ENCODE measurements at places on chromosomes 11 and 22. TPM values are rescaled to one million over a fixed set of nuclear protein-coding genes. Genes with fewer than 3 reads are reported as not detected.

GRCh38 chr22:38873469-38874411, 1.7 kb upstream of the CBX6 start:
- no peak for DNase-seq

Gene KRTAP5-11
- total RNA-seq, result not detected

DNA sequence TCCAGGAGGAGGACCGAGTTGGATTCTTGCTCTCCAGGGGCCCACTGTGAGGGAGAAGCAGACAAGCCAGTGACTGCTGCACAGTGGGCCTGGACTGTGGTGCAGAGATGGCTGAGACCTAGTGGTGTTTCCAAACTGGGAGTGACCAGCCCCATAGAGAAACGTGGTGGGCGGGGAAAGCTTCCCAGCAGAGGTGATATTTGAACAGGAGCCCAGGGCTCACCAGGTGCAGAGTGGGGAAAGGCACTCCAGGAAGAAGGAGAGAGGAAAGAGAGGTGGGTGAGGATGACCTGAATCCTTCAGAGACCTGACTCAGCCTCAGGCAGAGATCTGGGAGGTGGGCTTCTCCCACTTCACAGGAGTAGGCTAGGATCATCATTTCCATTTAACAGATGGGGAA, 52.1 kb upstream of the RASD2 start:
- DNase-seq, result no peak

DNA sequence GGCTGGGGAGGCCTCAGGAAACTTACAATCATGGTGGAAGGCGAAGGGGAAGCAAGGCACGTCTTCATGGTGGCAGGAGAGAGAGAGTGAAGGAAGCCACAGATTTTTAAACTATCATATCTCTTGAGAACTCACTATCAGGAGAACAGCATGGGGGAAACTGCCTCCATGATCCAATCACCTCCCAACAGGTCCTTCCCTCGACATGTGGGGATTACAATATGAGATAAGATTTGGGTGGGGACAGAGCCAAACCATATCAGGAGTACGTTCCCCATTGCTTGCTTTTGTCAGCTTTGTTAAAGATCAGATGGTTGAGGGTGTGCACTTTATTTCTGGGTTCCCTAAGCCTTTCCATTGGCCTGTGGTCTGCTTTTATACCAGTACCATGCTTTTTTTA, 53.7 kb upstream of the E2F8 start:
- no peak for DNase-seq

Gene P2RY2
- not detected for total RNA-seq

Gene RHOD
- total RNA-seq, result 0.99 TPM

DNA sequence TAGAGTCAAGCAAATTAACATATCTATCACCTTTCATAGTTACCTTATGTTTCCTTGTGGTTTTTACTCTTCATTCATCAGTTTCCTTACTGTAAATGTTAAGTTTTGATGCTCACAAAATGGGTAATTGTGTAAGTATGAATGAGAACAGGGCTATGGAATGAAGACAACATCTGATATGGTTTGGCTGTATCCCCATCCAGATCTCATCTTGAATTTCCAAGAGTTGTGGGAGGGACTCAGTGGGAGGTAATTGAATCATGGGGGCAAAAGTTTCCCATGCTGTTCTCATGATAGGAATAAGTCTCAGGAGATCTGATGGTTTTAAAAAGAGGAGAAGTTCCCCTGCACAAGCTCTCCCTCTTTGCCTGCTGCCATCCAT, 107.6 kb downstream of the CCDC34 start:
- DNase-seq, result no peak

Gene LIF
- not detected for total RNA-seq

Gene CLMP
- total RNA-seq, result 0.08 TPM

Gene SCARF2
- 2.9 TPM for total RNA-seq

Gene EWSR1
- total RNA-seq, result 290 TPM

Gene SCO2
- 2.7 TPM for total RNA-seq

DNA sequence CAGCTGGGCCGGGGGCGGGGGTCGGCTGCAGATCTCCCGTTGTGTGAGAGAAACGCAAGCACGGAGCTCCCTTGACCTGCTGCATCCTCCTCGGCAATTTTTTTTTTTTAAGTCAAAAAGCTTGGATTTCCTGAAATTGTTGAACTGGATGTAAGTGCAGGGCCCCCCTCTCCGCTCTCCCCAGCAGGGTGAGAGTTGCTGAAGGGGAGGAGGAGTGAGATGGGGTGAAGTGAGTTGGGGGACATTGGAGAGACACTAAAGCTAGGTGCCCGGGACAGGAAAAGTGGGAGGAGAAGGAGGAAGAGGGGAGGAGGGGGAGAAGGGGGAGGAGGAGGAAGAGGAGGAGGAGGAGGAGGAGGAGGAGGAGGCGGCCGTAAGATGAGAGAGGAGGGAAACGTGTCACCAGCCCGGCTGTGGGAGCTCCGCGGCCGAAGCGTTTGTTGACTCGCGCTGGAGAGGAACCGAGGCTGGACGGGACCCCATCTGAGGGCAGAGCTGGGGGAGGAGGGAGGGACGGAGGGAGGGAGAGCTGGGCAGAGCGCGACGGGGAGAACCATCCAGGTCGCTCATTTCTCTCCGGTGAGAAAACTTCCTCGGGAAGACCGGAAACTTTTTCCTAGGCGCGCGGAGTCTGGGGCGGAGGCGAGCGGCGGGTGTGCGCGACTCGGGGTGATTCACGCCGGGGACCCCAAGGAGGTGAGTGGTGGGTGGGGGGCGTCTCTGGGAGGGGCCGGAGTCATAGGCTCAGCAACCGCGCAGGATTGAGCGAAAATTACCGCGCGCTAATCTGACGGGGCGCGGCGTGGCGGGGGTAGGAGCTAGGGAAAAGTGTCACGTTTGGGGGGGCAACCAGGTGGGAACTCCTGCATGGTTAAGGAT, 80.2 kb downstream of the PRR5L start:
- DNase-seq, result no peak

- no peak for DNase-seq
Observed at GRCh38 chr11:61082931-61083531, 19.3 kb upstream of the CD5 start.

DNA sequence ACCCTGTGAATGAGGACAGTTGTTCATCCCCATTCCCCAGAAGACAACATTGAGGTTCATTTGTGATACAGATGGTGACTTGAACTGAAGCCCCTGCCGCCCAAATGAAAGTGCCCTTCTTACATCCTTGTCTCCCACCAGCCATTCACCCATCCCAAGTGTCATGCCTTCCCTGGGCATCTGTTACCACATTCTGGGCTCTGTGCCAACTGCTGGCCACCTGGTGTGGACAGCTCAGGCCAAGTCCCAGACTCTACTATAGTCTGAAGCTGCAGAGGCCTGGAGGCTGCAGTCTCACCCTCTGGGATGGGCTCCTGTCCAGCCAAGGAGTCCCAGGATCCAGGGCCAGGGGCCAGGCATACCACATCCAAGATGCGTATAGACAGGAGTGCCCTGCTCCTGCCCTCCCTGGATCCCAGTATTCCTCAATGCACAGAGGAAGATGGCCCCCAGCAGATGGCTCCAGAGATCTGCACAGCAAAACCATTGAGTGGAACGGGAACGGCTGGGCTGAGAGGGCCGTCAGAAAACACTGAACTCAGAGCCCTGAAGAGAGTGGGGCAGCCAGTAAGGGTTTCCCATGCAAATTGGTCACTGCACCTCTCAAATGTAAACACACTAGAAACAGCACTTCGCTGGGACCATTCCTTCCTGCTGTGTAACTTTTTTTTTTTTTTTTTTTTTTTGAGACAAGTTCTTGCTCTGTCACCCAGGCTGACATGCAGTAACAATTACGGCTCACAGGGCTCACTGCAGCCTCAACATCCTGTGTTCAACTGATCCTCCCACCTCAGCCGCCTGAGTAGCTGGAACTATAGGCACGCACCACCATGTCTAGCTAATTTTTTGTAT, 22.8 kb downstream of the ARRB1 start:
- peak; percentile 86 for DNase-seq

GRCh38 chr11:27902981-27903624, 202.8 kb upstream of the BDNF start:
- DNase-seq, result no peak

DNA sequence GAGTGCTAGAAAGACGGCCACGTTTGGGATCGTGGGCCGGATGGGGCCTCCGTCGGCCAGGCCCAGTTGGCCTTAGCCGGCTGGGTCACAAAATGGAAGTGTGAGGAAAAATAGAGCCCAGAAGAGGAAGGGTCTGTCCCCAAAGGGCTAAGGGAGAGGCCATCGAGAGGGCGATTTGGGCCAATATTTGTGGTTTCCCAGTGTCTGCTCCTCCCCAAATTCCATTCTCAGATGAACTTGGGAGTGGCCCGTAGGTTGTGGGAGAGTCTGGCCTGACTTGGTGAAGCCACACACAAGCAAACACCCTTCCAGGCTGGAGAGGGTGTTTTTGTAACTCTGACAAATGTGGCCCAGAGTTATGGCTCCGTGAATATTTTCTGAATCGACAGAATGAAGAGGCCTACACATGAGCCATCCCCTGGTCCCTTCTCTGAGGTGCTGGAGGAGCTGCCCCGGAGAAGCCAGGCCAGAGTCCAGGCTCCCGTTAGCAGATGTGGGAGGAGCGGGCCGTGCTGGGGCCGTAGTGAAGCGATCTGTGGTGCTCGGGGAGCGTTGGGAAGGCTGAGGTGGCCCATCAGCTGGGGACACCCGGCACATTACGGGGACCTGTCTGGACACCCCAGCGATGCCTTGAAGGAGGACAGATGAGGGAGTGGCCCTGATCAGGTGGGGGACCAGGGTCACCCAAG, 73.5 kb upstream of the PPARA start:
- DNase-seq, result no peak

Gene MS4A12
- not detected for total RNA-seq

Gene SLC22A25
- not detected for total RNA-seq

GRCh38 chr22:49869086-49869830, 15.6 kb downstream of the ZBED4 start:
- DNase-seq, result no peak

Gene MPPED2
- total RNA-seq, result 3.3 TPM

GRCh38 chr22:49188591-49188990, 639.1 kb downstream of the BRD1 start:
- no peak for DNase-seq

- DNase-seq, result no peak
Observed at GRCh38 chr11:47337229-47337924, 15.1 kb downstream of the MYBPC3 start.

DNA sequence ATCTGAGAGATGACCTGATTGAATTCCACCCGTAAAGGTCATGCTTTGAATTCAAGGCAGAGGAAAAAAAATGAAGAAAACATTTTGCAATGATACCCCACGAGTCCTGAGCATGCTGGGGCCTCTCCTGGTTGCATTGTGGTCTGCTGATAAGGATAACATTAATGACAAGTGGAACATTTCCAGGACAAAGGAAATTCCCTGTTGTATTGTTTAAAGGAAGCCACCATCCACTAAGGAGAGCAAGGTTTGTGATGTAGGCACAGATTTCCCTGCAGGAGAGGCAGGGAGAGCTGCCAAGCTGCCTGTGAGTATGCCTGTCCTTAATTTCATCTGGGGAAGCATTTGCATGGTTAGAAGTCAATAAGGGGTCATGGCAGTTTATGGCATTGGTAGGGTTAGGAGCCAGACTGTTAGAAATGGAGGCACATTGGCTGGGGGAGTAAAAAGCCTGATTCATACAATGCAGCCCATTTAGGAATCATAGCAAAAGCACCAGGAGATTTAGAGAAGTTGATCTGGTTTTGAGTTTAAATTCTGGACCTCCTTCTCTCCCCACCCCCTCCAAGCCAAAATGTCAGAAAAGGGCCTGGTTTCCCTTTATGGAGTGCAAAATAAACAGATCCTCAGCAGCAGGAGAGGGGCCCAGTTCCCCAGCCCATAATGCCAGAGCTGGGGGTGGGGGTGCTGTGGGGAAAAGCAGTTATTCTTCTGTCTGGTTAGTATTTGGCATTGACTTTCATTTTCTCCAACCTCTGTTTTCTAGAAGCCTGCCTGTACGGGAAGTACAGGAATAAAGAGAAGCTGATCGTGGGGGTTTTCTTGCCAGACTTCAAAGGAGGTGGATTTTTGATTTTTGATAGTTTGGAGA, 22.1 kb downstream of the FLI1 start:
- DNase-seq, result no peak

Gene SNX32
- 2.1 TPM for total RNA-seq

DNA sequence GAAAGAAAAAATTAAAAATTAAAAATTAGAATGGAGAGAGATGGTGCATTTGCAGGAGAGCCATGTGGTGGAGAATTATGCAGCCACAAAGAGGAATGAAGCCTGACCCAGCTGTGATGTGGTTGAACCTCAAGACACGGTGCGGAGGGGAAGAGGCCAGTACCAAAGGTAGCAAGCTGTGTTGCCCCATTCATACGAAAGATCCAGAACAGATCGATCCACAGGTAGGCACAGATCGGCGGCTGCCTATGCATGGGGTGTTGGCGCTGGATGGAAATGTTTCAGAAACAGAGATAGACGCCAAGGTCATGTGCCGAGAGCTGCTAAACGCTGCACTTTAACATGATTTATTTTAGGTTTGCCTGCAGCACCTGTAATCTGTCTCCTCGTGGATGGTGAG, 992.3 kb downstream of the BRD1 start:
- DNase-seq, result no peak

- DNase-seq, result no peak
Observed at GRCh38 chr11:123363556-123363955, 66.5 kb upstream of the GRAMD1B start.

DNA sequence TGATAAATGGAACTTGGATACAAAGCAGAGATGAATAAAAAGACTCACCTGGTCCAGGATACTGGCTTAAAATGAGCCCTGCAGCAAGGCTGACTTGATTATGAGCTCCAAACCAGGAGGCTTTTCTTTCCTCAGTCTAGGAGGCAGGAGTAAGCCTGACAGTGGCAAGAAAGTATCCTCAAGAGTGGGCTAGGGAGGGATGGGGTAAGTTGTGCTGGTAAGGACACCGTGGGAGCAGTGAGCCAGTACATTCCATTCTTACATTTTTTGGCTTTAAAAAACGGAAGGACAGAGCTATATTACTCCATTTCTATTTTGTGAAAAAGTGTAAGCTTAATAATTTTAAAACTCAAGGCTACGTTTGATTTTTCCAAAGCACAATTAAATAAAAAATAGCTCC, 187.1 kb upstream of the DDI1 start:
- DNase-seq, result no peak

Gene CYTH4
- total RNA-seq, result 193 TPM

- DNase-seq, result no peak
Observed at GRCh38 chr11:16326679-16327297, 29.6 kb downstream of the SOX6 start.

- no peak for DNase-seq
Observed at GRCh38 chr11:112628676-112629075, 332.5 kb upstream of the NCAM1 start.

Gene NLRP10
- total RNA-seq, result not detected

DNA sequence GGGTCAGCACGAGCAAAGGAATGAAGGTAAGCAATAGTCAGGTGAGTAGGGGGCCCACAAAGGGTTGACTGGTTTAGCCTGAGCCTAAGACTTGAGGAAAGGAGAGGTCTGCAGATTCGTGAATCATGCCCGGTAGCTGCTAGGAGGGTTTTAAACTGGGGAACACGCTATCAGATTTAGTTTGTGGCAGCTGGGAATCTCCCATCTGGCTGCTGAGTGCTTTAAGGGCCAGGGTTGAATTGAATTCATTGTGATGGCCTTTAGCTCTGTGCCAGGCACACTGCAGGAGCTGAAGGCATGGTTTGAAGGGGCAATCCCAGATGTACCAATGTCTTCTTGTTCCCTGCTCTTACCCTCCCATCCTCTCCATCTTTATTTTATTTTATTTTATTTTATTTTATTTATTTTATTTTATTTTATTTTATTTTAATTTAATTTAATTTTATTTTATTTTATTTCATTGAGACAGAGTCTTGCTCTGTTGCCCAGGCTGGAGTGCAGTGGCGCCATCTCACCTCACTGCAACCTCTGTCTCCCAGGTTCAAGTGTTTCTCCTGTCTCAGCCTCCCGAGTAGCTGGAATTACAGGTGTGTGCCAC, 1.9 kb upstream of the NECTIN1 start:
- no peak for DNase-seq

All from naive thymus-derived CD8-positive, alpha-beta T cell (primary cell).